T-cell (primary cell): ENCODE measurements at places on chromosomes 16 and 17. TPM values are rescaled to one million over a fixed set of nuclear protein-coding genes. Genes with fewer than 3 reads are reported as not detected.

DNA sequence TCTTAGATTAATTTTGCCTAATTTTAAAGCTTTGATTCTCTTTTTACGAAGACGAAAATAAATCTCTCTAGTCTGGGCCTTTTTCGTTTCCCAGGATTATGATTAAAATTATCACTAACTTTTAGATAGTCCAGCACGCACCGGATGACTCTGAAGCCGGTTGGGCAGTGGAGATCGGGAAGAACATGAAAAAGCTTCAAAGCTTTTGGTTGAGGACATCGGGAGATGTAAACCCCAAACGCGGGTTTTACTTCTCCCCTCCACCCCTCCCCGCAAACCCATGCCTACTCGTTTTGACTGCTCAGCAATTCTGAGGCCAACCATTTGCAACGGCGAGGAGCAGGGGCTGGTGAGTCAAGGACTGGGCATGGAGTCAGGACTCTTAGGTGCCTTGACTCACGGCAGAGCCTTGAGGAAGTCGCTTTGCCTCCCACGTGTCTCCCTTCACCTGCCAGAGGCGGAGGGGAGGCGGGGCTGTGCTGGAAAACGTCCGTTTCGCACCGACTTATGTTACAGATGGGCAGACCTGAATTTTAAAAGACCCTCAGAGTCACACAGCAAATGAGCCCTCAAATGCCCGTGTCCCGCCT lies 989 bp upstream of the DUSP14 start:
- H3K27ac ChIP-seq = peak overlapping the region; percentile 70
- no peaks in the 10 kb centered on the region for H3K36me3 ChIP-seq
- H3K27me3 ChIP-seq = no peaks in the 10 kb centered on the region
- H3K4me1 ChIP-seq = peaks cover 24% of the 10 kb centered on the region
- peak; percentile 22 for DNase-seq

GRCh38 chr16:55756963-55757362 lies 75.9 kb downstream of the CES1 start:
- no peak for DNase-seq
- no peaks in the 10 kb centered on the region for H3K4me1 ChIP-seq
- no peak overlapping the region for H3K4me3 ChIP-seq
- no peak overlapping the region for H3K27ac ChIP-seq
- H3K27me3 ChIP-seq = peaks cover 13% of the 10 kb centered on the region

GRCh38 chr16:15855704-15856003 lies 1.2 kb downstream of the MYH11 start:
- H3K27ac ChIP-seq = no peak overlapping the region
- H3K4me1 ChIP-seq = no peaks in the 10 kb centered on the region
- no peak overlapping the region for H3K4me3 ChIP-seq
- peaks cover 33% of the 10 kb centered on the region for H3K27me3 ChIP-seq
- DNase-seq = no peak
- H3K36me3 ChIP-seq = no peaks in the 10 kb centered on the region

- no peak for DNase-seq
- no peaks in the 10 kb centered on the region for H3K27me3 ChIP-seq
- no peaks in the 10 kb centered on the region for H3K4me1 ChIP-seq
- H3K36me3 ChIP-seq = no peaks in the 10 kb centered on the region
Measured at GRCh38 chr17:51133365-51133764, 12.7 kb upstream of the SPAG9 start.

LDHD gene
- not detected for total RNA-seq

DNA sequence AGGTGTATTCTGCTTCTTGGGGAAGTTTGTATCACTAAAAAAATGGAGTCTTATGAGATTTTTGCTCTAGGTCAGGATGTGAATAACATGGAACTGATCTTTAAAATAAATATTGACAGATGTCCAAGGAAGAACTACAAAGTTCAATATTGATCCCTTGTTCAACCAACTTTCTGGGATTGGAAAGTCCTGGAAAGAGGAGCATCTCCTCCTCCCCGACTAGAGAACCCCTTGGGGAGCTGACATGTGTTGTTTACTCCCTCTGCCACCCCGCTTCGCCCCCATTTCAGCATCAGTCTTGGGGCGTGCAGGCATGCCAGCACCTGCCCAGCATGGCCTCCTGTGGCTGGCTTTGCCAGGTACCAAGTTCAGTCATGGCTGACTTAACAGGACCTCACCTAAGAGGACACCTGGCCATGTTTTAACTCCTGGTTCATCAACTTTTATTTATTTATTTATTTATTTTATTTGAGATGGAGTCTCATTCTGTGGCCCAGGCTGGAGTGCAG lies 33.8 kb downstream of the PMFBP1 start:
- no peak for DNase-seq
- H3K27ac ChIP-seq = no peak overlapping the region
- no peaks in the 10 kb centered on the region for H3K36me3 ChIP-seq
